Fibroblast of skin of scalp (primary cell): ENCODE measurements at places on chromosomes 7 and 10.

DNA sequence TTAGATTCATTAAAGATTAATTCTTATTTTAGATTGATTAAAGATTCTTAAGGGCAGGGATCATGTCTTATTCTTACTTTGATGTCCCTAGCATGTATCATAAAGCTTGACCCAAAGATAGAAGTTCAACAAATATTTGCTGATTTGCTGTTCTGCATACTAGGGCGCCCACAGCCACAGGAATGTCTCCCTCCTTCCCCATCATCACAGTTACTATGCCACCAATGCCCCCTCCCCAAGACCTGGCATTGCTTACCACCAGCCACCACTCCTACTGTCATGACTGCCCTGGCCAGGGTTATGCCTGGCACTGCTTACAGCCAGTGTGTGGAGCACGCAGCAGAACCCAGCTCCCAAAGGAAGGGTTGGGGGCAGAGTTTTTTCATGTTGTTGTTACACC, 86.7 kb upstream of the AGK start:
- DNase-seq: no peak

DNA sequence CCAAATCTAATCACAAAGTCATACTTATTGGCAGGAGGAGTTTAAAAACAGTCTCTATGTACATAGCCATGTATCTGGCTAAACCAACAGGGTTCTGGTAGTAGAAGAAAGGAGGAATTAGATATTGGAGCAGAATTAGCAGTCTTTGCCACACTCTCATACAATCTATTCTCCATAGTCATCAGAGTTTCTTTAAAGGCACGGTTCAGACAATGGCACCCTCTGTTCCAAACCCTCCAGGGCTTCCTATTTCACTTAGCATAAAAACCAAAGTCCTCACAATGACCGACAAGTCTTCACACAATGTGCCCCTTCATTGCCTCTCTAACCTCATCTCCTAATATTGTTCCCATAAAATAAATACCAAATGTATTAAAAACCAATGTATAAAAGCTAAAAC, 12.7 kb downstream of the ZNF438 start:
- no peak for DNase-seq

DNA sequence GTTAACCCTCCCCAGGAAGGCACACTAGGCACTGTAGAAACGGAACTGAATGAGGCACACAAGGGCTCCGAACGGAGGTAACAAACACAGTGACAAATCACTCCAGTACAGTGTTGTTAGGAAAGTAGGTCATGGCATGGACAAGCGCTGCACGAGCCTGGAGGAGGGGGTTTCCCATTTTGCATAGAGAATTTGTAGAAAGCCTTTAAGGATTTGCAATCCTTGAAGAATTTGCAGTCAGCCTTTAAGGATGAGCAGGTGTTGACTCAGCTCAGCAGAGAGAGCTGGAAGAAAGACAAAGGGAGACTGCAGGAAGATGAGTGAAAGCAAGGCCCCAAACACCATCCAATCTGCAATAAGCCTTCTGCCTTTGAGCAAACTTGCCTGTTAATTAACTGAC, 51.1 kb upstream of the PPP1R3C start:
- peak; percentile 79 for DNase-seq

DNA sequence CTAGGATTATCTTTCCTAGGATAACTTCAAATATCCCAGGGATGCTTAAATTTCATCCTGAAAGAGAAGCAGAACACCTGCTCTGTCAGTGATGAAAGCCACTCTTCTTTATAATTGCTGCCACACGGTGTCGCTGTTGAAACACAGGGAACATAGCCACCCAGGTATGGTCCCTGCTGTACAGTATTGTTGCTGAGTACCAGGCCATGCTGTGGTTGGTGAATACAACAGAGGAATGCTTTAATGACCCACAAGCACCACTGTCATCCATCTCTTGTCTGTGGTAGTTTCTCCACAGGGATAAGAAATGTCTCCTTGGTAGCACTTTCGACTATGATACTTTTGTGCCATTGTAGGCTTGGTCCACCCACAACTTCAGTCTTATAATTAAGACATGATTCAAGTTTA, 70.6 kb upstream of the STARD3NL start:
- peak; percentile 55 for DNase-seq

DNA sequence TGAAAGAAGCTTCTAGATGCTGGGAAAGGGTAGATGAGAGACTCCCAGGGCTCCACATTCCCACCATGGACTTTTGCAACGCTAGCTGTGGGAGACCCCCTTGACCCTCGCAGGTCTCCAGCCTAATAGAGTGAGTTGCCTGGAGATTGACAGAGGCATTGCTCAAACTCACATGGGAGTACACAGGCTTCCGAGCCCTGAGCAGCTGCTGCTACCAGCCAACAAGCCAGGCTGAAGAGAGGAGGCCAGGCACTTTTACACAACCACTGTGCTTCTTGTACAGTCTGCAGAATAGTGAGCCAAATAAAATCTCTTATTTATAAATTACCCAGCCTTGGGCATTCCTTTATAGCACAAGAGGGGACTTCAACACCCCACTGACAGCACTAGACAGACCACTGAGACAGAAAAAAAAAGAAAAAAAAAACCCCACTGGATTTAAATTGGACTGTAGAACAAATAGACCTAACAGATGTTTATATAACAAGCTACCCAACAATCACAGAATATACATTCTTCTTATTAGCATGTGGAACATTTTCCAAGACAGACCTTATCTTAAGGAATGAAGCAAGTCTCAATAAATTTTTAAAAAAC, 146.2 kb downstream of the ZFAND4 start:
- no peak for DNase-seq

- no peak for DNase-seq
These were observed 78.8 kb upstream of the CPXM2 start for GRCh38 chr10:123970207-123970926.

DNA sequence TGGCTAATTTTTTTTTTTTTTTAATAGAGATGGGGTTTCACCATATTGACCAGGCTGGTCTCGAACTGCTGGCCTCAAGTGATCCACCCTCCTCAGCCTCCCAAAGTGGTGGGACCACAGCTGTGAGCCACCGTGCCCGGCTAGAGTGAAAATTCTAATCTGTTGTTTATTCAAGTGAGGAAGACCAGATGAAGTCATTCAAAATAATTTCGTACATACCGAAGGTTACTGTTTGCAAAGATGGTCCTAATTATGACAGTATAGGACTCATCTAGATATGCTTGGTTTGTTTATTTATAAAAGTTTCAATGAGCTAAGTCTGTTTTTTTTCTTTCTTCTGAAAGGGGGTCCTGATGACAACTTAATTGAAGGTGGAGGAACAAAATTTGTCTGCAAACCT, 376.8 kb downstream of the EXOC4 start:
- peak; percentile 83 for DNase-seq
